Left renal pelvis (tissue), 4 donors: ENCODE measurements at places on chromosomes 4 and X.

DNA sequence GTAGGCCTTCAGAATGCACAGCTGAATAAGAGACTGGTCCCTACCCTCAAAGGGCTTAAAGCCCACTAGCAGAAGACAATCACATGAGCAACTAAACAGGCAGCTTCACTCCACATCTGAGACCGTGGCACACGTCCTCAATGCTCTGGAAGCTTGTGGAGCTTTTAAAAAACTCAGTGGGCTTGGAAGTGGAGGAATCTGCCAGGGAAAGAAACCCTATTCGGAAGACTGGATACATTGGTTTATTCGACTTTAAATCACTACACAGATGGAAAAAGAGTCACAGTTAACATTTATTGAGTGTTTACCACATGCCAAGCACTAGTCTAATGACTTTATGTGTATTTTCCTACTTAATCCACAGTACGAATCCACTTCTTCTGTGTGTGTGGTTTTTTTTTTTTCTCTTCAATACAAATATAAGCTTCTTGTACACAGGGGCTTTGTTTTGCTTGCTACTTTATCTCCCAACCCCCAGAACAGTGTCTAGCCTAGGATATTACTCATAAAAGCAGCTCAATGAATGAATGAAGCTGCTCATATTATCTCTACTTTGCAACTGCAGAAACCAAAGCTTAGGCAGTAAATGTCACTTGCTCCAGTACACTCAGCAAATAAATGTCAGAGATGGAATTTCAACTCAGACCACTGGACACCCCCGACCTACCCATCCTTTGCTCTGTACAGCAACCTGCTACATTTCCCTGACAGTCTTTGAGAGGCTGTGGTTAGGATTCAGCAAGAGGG, 137.7 kb downstream of the LDB2 start:
- DNase-seq = no peak

DNA sequence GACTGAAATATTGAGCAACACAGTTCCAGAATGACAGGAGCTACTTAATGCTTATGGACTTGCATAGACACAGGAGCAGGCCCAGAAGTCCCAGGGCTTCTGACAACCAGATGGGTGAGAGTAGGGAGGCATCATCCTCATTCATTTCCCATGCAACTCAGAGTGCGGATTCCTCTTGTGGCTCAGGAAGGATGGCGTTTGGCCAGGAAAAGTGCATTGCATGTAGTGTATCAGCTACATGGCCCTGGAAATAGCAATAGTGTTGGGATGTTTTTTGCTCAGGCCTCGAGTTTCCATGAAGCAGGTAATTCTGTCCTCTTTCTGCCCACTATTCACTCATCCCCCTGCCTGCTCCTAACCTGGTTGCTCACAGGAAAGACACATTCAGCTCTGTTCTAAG, 136.6 kb downstream of the PDGFRA start:
- DNase-seq = no peak

GRCh38 chrX:76127341-76127740, 45.5 kb upstream of the PBDC1 start:
- no peak for DNase-seq

- no peak for DNase-seq
Measured at GRCh38 chr4:178273168-178273567, 830.9 kb upstream of the AGA start.

DNA sequence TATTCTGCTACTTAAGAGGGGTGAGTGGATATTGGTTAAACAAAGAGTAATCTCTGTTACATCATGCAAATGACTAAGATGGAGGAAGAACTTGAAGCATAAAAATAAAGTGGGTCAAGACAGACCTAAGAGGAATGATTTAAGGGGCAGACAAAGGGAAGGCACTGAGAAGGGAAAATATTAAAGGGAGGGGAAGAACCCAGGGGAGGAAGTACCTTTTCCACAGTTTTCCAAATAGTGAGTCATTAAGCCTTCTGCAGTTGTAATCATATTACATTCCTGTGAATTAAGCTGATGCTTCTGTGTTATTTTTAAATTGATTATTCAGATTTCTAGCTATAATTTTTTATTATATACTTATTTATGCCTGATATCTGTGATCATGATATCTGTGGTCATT, 253.3 kb downstream of the CENPC start:
- DNase-seq = no peak

- no peak for DNase-seq
Measured at GRCh38 chrX:81229229-81229628, 27.3 kb downstream of the SH3BGRL start.

- DNase-seq = no peak
Measured at GRCh38 chr4:131337936-131338335, 1811.2 kb upstream of the PCDH10 start.

DNA sequence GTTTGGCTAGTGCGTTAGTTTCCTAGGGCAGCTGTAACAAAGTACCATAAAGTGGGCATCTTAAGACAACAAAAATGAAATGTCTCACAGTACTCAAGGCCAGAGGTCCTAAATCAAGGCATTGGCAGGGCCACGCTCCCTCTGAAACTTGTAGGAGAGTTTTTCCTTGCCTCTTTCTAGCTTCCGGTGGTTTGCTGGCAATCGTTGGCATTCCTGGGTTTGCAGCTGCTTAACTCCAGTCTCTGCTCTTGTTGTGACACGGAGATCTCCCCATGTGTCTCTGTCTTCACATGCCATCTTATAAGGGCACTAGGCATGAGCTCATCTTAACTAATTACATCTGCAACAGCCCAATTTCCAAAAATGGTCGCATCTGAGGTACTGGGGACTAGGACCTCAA, 362.0 kb upstream of the BOD1L1 start:
- no peak for DNase-seq

GRCh38 chrX:152600853-152601633, 36.7 kb upstream of the GABRQ start:
- DNase-seq = no peak

DNA sequence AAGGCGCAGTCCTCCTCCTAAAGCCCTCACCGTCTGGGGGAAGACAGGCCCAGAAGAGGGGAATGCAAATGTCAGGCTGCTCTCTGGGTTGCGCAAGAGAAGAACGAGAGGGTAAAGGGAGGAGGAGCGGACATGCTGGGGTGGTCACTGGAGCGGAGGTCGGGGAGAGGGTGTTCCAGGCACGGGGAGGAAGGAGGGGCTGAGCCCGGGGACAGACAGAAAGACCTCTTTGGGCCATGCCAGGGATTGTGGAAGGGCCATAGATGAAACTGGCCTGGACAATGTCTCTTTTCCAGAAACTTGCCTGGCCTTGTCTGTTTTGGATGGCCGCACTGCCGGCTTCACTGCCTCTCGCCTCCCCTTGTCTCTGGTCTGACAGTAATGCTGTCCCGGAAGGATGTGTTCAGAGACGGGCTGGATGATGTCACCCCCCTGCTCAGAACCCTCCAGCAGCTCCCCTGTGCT, 121.0 kb downstream of the SORCS2 start:
- no peak for DNase-seq

- no peak for DNase-seq
Measured at GRCh38 chrX:115936008-115936407, 234.5 kb upstream of the AGTR2 start.

DNA sequence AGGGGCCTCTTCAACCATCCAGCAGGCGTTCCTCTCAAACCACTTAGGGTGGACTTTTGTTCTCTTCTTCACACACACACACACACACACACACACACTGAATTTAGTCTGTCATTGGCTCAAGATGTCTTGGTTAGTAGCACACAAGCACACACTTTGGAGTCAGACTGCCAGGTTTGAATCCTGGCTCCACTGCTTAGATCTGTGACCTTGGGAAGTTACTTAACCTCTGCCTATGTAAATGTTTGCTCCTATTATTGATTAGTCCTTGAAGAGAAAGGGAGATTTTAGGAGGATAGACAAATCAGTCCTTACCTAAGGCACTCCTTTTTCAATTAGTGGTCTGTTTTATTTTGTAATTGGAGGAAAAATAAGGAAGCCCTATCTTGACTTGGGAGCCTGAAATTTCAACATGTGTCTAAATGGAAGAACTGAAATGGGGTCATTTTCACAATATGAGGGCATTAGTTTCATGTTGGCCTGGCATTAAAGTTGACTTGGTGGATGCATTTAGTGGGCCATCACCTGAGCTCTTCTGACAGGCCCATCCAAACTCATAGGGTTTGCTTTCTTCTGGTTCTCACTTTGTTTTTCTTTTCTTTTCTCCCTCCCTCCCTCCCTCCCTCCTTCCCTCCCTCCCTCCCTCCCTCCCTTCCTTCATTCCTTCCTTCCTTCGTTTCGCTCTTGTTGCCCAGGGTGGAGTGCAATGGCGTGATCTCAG, 13.3 kb upstream of the TMEM131L start:
- DNase-seq = no peak
